ENCODE measurements at places on chromosomes 4 and X.
A peak's percentile ranks its signal among the peaks of the same experiment; 100 is the strongest.

DNA sequence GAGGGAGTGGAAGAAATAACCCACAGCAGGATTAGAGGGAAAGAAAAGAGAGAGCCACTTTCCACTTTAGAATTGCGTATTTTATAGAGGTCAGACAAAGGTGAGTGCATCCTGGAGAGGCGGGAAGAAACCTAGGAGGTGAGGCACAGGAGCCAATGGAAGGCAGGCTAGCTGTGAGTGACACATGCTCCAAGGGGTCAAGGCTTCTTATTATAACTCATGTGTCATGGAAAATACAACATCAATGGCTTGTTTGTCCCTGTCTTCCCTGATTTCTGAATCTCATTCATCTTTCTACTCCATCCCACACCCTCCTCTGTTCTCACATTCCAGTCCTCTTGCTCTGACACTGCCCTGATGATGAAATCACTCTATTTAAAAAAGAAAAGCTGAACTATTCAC, 14.4 kb downstream of the ANXA3 start:
- peak; percentile 78 for DNase-seq

- no peak for DNase-seq
These were observed 31.2 kb upstream of the HGFAC start for GRCh38 chr4:3410401-3411135.

GRCh38 chr4:16765546-16765945, 132.9 kb downstream of the LDB2 start:
- peak; percentile 59 for DNase-seq

DNA sequence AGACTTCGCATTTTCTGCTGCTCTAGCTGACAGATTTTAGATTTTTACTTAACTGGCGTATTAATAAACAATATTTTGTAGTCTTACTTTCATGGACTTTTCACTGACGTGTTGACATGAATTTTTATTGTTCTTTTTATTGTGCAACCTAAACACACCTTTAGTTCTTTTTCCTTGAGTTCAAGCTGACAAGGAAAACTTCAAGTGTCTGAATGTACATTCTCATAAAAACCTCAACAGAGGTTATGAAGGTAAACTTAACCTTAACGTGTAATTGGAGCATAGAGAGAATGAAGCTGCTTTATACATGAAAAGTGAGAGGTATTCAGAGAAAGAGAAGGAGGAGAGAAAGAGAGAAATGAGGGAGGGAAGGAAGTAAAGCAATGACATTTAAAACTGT, 364.3 kb upstream of the CT83 start:
- DNase-seq, result no peak

- no peak for DNase-seq
These were observed 257.0 kb downstream of the ASMT start for GRCh38 chrX:1871887-1872286.

- DNase-seq, result no peak
These were observed 159.1 kb upstream of the LEF1 start for GRCh38 chr4:108327642-108328382.

DNA sequence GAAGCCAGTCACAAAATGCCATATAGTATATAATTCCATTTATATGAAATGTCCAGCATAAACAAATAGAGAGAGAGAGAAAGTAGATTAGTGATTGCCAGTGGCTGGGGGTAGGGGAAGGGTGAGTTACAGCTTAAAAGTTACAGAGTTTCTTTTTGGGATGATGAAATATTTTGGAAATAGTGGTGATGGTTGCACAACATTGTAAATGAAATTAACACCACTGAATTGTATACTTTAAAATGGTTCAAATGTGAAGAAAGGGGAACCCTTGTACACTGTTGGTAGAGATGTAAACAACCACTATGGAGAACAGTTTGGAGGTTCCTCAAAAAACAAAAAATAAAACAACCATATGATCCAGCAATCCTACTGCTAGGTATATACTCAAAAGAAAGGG, 131.2 kb upstream of the GPC4 start:
- no peak for DNase-seq

DNA sequence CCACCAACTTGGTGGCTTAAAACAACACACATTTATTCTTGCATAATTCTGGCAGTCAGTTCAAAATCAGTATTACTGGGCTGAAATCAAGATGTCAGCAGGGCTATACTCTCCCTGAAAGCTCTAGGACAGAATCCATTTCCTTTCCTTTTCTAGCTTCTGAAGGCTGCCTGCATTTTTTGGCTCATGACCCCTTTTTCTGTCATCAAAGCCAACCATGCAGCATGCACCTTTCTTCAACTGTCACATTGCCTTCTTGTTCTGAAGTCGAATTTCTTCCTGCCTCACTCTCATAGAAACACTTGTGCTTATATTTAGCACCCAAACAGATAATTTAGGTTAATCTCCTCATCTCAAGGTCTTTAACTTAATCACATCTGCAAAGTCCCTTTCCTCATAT, 79.8 kb upstream of the PPP1R2C start:
- no peak for DNase-seq
